Ammon's horn (tissue), 1 donor: ENCODE measurements at places on chromosomes 7 and 10.

DNA sequence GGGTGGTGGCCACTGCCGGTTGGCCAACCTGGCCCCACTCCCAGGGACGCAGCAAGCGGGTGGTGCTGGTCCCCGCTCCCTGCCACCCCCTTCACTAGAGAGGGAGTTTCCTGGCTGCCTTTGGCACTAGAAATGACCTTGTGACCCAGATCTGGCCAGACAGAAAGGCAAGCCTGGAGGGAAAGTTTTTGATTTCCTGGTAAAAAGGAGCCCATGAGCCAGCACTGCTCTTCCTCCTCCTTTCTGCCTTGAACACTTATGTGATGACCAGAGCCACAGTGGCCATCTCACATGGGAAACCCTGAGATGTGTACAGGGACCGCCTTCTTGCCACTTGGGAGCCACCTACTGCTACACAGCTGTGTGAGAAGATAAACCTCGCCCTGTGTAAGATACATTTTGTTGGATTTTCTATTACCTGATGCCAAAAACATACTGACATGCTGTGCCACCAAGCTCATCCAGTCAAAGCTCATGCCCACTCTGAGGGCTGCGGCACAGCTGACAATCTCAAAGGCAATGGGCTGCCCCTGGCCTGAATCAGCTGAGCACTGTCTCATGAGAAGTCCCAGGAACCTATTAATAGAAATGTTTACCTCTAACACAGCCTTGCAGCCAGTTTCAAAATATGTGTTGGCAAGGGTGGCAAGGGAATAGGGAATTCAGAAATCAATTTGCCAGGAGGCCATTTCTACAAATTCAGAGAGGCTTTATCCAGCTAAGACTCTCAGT lies 94.0 kb downstream of the CYTH3 start:
- DNase-seq, result no peak

DNA sequence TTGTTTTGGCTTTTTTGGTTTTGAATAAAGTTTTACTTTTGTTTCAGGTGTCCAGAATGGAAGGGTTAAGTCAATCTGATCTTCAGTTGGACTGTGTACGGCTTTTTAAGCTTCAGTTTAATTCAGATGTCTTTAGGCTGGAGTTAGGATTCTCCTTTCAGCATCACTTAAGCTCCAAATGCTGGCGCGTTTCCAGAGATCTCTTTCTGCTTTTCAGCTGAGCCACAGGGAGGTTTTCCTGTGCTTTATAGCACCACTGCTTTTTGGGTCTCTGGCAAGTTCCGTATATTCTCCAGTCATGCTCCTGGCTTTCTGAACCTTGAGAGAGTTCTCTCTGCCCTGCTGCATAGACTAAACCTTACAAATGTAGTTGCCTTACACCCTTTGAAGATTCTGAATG lies 60.0 kb downstream of the VTI1A start:
- no peak for DNase-seq

DNA sequence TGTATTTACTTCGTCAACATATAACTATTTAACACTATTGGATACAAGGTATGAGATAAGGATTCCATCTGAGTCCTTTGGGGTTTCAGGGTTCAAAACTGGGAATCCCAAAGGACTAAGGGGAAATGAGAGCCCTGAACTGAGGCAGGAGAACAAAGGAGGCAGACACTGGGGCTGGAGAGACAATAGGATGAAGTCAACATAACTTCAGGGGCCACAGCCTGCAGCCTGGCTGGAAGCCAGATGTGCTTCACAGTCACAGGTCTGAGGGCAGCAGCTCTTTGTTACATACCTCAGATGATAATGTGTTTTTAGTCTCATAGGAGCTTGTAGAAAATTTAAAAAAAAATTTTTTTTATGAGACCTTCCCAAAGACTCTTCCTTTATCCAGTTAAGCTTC lies 73.3 kb downstream of the NRF1 start:
- DNase-seq, result no peak

GRCh38 chr10:100807241-100807951 lies 62.0 kb downstream of the PAX2 start:
- peak; percentile 39 for DNase-seq

DNA sequence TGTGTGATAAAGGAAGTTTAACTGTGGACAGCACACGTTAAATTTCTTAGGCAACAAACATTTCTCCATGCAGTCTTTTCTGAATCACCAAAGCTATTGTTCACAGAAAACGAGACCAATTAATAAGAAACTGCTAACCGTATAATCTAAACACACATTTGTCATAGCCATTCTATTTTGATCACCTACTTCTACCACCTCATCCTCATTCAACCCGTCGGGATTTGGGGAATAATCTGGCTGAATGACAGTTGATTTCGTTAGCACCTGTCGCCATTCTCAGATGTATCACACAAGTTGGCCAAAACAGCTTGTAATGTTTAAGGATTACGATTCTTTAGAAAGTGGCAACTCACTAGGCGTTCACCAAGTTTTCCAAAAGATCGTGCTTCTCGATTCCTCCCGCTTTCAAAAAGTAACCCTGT lies 1.2 kb downstream of the EZH2 start:
- no peak for DNase-seq

- no peak for DNase-seq
These were observed 86.3 kb downstream of the MRPL32 start for GRCh38 chr7:43018446-43018845.

GRCh38 chr10:3433988-3434387 lies 261.4 kb upstream of the PITRM1 start:
- DNase-seq, result no peak

GRCh38 chr10:96714031-96714590 lies 6.2 kb downstream of the PIK3AP1 start:
- DNase-seq, result no peak

DNA sequence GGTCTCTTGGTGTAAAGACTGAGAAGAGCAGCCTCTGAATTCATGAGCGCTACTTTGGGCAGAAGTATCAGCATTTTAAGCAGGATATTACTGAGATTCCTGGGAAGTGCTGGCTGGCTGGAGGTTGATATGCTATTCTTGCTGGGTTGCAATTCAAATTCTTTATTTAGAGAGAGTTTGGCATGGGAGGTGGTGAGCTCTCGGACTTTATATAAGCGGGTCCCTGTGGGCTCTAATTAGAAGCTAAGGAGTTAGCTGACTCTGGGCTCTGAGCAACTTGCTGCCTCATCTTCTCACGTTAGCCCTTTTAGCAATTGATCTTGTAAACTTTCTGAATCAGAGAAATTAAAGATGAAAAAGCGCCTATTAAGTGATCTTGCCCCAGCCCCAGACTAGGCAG lies 430.9 kb downstream of the SORCS3 start:
- DNase-seq, result no peak

- no peak for DNase-seq
These were observed 44.4 kb downstream of the SPDYE5 start for GRCh38 chr7:75536491-75536890.

GRCh38 chr10:35434533-35434932 lies 98.2 kb downstream of the CCNY start:
- no peak for DNase-seq

- DNase-seq, result no peak
These were observed 222.4 kb downstream of the AUTS2 start for GRCh38 chr7:69820479-69821192.

- no peak for DNase-seq
These were observed 45.8 kb downstream of the THSD7A start for GRCh38 chr7:11786186-11786585.

GRCh38 chr10:96448021-96448457 lies 65.7 kb downstream of the TLL2 start:
- DNase-seq, result no peak

- DNase-seq, result no peak
These were observed 235.3 kb downstream of the CCDC3 start for GRCh38 chr10:12766223-12766622.

DNA sequence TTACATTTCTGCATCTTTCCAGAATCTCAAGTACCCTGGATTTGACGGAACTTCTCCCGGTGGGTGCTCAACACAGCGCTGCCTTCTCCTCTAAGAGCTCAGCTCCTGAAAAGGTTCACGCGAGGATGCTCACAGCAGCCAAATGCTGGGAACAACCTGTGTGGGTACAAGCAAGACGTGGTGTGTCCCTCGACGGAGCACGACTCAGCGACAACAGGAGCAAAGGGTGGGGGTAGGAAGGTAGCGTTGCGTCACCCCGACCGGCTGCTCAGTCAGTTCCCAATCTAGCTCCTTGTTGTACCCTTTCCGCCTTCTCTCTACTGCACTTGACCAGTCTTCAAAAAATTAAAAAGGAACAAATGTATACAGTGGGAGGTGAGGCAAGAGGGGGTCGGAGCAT lies 117.3 kb downstream of the PTPRN2 start:
- DNase-seq, result no peak

DNA sequence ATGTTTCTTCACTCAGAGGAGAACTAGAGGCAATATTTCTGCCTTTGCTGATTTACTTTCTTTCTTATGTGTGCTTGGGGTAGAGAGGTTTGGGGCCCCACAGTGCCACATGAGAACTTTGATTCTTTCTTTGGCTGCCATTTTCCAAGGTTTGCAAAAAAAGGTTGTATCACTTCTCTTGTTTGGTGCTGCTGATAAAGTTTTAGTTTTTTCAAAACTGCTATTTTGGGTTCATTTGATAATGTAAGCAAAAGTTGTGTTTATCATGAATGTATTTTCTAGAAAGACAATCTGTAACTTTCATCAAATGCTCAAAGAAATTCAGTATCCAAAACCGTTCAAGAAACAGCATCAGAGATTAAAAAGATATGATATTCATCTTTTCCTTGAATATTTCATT lies 30.6 kb upstream of the PARP12 start:
- DNase-seq, result no peak

DNA sequence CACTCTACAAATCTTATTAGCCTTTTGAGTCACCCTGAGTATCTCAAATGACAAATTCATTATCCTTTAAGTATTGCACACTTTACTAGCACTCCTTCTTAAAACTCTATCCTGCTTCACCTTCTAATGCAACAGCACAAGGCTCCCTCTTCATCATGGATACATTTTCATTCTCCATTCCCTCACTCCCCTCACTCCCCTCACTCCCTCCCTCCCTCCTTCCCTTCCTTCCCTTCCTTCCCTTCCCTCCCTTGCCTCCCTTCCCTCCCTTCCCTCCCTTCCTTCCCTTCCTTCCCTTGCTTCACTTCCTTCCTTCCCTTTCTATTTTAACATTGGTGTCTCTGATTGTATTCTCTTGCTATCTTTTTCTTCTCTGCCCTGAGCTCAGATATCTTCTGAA lies 130.5 kb downstream of the PCLO start:
- no peak for DNase-seq

DNA sequence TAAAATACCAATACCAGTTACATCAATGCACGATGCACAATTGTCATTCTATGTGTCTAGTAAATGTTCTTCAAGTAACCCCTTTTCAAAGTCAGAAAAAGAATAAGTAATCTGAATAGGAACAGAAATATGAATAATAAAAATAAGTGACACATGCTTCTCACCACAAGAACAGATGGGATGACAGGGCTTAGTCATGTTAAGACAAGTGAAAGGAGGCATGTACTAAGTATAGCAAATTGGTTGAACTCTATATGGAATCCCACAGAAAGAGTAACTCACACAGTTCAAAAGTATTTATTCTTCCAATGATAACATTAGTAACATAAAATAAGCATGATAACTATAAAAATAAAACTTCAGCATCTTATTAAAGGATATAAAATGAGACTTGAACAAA lies 100.9 kb upstream of the TAS2R16 start:
- peak; percentile 2 for DNase-seq

DNA sequence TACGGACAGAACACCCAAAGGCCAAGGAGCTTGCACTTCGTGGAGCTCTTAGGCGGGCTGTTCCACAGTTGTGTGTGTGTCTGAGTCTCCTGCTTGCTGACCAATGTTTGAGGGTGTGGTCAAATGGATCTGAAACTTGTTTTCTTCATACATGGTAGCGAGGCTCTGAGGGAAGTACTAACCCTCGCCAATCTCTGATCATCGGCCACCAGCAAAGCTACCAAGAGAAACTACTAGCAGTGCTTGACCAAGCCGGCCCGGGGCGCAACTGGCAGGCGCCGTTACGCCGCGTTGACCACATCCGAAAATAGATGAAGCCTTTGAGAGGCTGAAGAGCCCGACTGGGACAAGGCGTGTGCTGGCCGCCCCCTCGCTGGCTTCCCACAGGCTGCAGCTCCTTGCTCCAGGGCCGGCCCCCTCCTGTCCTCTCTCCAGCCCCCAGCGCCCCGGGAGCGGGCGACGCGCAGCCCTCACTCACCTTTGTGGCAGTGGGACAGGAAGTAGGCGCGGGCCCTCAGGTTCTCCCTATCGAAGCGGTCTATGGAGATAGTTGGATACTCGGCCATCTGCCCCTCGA lies 384 bp downstream of the DCLRE1C start:
- peak; percentile 44 for DNase-seq

- DNase-seq, result peak; percentile 88
These were observed at the start of gene ZNF786 for GRCh38 chr7:149090397-149091195. TSS of gene ZNF786 (minus strand) at chr7:149090718. CDS start at chr7:149090640, 78 bp downstream.

DNA sequence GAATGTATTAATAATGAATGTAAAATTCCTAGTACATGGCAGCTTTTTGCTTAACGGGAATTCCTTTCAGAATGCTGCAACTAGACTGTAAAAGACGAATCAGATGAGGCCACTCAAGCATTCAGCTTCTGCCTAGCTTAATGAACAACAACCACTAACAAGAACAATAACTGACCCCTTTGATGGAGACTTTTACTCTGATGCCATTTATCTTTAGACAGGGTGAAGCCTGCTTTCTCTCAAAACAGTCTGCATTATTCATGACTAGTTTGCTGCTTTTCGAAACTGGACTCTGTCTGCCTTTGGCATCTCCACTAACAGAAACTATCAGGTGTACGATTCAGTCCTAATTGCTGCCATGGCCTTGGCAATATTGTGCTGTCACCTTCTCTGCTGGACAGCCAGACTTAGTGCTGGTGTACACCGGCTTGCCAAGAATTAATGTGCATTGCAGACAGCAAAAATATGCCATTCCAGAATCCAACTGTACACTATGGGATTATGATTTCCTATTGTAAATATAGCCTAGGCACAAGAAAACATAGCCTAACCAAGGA lies 295.5 kb upstream of the CDC14C start:
- DNase-seq, result no peak

DNA sequence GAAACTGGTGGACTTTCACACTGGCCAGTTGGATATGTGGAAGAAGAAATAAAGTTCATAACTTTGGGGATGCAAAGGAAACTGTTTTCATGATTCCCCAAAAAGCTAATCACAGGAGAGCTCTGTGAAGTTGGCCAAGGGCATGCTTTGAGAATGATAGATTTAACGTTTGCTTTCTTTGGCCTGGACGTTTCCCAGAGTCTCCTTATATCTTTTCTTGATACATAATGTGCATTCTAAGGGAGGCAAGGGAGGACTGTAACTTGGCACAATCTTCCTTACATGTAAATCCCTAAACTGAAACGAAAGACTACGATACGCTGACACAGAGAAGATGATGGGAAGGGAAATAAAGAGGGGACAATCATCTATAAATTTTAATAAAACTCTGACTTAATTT lies 176.5 kb upstream of the INHBA start:
- DNase-seq, result no peak

DNA sequence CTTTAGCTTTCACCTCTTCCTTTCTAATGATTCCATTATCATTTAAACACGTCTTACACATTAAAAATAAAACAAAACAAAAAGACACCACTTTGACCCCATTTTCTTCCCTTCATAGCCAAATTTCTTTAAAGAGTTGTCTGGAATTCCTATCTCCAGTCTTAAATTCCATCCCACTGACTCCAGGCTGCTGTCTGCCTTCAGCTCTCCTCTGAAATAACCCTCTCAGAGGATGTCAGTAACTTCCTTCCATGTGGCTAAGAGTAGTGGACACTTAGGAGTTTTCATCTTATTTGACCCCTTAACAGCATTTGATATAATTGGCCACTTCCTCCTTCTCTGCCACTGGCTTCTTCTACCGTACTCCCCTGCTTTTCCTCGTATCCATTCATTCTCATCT lies 69.6 kb upstream of the MKX start:
- no peak for DNase-seq

- DNase-seq, result peak; percentile 63
These were observed at the start of gene ZNF316 for GRCh38 chr7:6636741-6637543. TSS of gene ZNF316 (plus strand) at chr7:6637318. CDS start at chr7:6642410, 5,092 bp downstream.
